ENCODE measurements at places on chromosomes 1 and 21.

- DNase-seq, result no peak
Measured at GRCh38 chr1:192546596-192547190, 28.9 kb upstream of the RGS1 start.

DNA sequence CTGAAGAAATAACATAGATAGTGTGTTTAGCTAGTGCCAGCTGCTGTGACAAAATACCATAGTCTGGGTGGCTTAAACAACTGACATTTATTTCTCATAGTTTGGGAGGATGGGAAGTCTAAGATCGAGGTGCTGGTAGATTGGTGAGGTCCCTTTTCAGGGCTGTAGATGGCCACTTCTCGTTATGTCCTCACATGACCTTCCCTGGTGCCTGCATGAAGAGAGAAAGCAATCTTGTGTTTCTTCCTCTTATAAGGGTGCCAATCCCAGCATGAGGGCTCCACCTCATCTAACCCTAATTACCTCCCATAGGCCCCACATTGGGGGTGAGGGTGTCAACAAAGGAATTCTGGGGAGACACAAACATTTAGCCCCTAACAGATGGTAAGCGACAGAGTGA lies 9.3 kb downstream of the MTARC2 start:
- DNase-seq, result no peak

DNA sequence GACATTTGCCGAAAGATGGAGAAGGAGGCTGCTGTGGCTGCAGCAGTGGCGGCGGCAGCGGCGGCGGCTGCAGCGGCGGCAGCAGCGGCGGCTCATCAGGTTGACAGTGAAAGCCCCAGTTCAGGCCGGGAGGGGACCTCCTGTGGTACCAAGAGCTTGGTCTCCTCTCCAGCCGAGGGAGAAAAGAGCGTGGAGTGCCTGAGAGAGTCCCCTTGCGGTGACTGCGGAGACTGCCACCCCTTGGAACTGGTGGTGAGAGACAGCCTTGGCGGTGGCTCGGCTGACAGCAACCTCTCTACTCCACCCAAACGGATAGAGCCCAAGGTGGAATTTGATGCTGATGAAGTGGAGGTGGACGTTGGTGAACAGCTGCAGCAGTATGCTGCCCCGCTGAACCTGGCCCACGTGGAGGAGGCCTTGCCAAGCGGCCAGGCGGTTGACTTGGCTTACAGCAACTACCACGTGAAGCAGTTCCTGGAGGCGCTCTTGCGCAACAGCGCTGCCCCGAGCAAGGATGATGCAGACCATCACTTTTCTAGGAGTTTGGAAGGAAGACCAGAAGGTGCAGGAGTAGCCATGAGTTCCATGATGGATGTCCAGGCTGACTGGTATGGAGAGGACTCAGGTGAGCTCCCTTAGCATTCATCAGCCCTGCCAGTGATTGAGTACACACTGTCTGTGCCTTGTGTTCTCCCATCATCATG lies 6.3 kb downstream of the ZBTB8B start:
- no peak for DNase-seq

- DNase-seq, result no peak
Measured at GRCh38 chr1:192513697-192514096, 61.9 kb upstream of the RGS1 start.

GRCh38 chr1:153387785-153388184 lies 3.1 kb downstream of the S100A8 start:
- DNase-seq, result no peak

- DNase-seq, result no peak
Measured at GRCh38 chr1:36737038-36737555, 254.4 kb upstream of the CSF3R start.

- no peak for DNase-seq
Measured at GRCh38 chr1:81349194-81349965, 451.4 kb upstream of the ADGRL2 start.

GRCh38 chr1:46686255-46686654 lies 14.6 kb downstream of the TEX38 start:
- DNase-seq, result no peak

DNA sequence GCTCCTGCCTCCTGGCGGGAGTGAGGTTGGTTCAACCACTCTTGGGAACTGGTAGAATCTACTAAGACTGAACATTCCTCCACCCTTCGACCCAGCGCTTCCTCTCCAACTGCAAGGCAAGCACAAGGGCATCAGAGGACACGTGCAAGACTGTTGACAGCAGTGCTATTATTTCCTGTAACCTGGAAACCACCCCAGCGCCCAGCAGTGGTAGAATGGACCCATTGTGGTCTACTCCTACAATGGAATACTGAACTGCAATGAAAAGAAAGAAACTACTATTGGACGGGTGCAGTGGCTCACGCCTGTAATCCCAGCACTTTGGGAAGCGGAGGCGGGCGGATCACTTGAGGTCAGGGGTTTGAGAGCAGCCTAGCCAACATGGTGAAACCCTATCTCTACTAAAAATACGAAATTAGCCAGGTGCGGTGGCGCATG lies 33.0 kb upstream of the TARDBP start:
- no peak for DNase-seq

- no peak for DNase-seq
Measured at GRCh38 chr1:89547563-89548116, 23.0 kb downstream of the LRRC8B start.

DNA sequence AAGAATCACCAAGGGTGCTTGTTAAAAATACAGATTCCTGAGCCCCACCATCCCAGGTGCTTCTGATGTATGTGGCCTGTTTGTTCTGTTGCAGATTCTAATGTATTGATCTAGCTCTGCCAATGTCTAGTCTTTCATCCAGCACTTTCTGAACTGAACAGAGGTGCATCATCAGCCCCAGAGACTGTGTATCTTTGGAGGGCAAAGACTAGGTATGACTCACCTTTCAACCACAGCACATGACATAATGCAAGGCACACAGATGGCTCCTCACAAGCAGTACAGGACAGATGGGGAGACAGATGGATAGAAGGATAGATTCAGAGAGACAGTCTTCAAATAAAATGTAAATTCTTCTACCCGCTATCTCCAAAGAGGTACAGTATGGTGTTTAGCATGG lies 32.3 kb downstream of the CD58 start:
- peak; percentile 26 for DNase-seq

DNA sequence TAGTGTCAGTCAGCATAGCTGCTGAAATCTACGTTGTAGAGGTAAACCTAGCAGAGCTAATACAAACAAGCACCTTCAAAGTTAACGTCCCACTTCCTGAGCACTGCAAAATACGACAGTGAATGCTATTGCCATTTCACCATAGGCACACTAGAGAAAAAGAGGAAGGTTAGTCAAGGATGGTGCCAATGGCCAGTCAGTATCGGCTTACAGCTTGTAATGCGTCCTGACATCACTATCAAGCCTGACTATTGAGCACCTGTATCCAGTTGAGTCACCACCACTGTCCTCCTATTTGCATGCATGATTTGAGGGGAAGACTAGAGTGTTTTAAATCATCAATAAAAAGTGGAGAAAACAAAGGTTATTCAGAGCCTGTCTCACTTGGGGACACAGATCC lies 34.4 kb downstream of the NUCKS1 start:
- DNase-seq, result no peak

- peak; percentile 89 for DNase-seq
Measured at GRCh38 chr21:44338971-44339910, at the start of gene CFAP410. TSS of gene CFAP410 (minus strand) at chr21:44339390. CDS start at chr21:44339194, 196 bp downstream.

DNA sequence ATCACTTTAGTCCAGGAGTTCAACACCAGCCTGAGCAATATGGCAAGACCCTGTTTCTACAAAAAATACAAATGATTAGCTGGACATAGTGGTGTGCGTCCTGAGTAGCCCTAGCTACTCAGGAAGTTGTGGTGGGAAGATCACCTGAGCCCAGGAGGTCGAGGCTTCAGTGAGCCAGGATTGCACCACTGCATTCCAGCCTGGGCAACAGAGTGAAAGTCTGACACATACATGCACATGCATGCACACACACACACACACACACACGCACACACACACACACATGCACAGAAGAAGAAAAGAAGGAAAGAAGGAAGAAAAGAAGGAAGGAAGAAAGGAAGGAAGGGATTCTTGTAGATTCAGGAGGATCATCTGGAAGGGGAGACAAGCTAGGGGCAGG lies 104.4 kb upstream of the USP25 start:
- DNase-seq, result no peak

DNA sequence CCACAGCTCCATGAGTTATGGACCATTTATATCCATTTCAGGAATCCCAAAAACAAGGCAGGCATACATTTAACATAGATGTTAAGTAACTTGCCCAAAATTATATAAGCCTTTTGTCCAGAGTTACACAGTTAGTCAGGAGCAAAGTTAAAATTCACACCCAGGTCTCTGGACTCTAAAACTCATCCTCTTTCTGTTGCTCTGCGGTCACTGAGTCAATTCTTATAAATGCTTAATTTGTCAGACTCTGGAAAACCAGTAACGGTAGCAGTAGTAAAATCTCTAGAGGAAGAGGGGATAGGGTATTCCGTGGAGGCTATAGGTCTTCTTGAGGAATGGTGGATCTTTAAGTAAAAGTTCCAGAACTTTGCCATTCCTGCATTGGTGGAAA lies 223.6 kb upstream of the JUN start:
- no peak for DNase-seq

DNA sequence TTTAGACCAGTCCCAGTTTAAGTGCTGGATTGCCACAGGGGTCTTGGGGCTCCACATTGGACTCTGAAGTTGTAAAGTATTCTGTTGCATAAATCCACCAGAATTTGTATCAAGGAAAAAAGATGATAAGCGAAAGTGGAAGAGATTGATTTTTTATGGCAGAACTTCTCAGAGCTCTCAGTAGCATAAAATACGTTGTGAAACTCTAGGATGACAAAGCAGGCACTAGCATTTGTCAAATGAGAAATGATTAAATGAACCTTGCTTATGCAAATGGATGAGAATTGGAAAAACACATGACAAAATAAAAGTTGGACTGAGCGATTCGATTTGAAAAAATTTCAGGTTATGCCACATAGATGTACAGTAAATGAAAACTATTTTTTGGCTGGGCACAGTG lies 253.8 kb upstream of the RAB4A start:
- DNase-seq, result no peak

DNA sequence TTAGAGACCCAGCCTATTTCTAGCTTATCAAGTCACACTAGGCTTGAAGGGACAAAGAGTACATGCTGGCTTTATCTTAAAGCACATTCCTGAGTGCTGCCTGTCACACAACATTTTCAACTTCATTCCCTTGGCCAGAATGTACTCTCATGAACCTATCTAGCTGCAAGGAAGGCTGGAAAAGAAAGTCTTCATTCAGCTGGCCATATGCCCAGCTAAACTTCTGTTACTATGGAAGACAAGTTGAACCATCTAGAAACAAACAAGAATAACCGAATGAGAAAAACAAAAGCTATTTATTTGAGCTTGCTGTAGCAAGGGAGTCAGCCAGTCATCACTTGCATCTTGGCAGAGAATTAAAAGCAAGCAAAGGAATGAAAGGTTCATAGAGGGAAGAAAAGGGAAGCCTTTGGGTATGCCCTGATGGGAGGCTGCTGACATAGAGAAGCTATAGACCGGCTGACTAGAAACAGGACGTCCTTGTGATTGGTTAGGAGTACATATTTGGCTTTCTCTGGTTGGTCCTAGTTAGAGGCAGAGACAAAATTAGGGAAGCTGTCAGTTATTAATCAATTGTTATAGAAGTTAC lies 108.4 kb downstream of the NEK7 start:
- no peak for DNase-seq

- DNase-seq, result no peak
Measured at GRCh38 chr21:46081022-46081861, 16.7 kb upstream of the COL6A2 start.

DNA sequence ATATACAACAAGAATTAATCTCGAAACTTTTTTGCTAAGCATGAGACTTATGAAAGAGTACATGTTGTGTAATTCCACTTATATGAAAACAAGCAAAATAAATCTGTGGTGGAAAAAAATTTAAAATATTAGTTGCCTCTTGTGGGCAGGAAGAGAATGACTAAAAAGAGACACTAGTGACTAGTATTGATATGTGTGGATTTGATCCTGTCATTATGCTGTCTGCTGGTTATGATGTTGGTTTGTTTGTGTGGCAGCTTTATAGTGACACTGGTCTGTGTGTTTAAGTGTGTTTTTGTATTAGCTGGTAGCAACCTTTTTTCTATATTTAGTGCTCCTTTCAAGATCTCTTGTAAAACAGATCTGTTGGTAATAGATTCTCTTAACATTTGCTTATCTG lies 267.8 kb upstream of the NRIP1 start:
- no peak for DNase-seq

DNA sequence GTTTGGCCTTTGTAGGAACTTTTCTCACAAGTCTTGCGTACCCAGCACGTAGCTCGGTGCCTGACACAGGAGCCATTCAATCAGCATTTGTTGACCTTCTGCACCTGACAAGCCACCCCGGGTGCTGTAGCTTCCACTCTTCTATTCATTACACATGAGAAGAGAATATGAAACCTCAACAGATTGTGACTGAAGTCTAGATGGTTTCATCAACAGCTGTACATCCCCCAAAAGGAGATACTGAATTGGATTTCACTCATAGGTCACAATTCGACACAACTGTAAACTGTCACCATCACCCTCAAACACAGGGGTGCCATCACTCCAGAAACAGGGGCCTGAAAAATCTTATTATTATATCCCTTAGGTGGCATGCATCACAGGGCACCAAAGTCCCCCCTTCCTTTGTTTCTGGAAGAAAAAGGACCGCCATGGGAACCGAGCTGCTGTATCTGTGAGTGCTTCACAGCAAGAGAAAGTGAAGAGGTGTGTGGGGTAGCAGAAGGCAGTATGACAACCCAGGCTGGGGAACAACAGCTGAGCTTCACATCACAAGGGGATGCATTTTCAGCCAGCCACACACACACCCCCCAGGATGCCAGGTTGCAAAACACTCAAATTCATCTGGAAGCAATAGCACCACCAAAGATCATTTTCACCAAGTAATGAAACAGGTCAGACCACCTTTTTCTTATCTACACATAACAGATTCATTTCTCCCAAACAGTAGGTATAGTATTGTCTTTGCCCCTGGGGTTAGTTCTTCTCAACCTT lies 225.7 kb downstream of the TOMM20 start:
- DNase-seq, result no peak

- DNase-seq, result no peak
Measured at GRCh38 chr1:59018446-59018845, 234.6 kb upstream of the JUN start.

DNA sequence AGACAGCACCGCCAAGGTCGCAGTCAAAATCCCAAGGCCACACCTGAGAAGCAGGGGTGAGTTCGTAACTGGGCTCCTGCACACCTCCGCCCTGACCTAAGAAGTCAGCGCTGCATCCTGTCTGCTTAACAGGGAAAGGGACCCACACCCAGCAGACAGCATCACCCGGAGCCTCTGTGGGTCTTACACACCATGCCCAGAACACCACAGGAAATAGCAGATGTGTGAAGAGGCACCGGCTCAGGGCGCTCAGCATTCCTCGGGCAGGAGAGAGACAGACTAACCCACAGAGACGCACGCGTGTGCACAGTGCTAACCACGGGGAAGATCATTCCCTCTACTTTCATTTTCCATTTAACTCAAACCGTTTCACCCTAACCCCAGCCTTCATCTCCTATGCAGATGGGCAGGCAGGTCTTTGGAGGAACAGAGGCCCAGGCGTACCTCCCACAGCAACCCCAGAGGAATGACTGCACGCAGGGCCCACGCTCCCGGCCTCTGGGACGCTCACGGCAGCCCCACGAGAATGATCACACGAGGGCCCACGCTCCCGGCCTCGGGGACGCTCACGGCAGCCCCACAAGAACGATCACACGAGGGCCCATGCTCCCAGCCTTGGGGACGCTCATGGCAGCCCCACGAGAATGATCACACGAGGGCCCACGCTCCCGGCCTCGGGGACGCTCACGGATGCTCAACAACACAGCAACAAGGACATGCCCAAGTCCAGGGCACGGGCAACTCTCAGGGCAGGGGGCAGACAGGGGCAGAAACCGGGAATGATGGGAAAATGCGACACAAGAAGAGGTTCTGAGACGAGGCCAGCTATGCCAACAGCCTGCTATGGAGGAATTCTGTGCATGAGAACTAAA lies 20.9 kb downstream of the POFUT2 start:
- DNase-seq, result peak; percentile 24

Data from activated CD8-positive, alpha-beta memory T cell treated with anti-CD3 and anti-CD28 coated beads for 4 hours (primary cell).